ENCODE measurements at places on chromosomes 7 and 10. TPM values are rescaled to one million over a fixed set of nuclear protein-coding genes. Genes with fewer than 3 reads are reported as not detected.

DNA sequence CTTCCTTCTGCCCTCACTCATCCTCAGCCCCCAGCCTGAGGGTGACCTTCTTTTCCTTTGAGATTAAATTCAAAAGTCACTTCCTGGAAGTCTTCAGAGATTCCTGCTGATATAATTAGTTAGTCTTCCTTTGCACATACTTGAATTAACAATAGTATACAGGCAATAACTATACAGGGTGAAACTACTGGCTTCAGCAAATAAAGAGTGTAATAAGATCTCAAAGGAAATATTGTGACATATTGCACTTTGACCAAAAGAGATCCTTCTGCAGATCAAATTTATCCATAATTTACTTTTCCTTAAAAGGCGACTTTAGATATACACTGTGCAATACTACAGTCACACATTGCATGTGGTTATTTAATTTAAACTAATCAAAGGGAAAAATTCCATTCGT, 123.8 kb downstream of the SEMA3A start:
- no peak for DNase-seq

The RBM20 gene
- total RNA-seq: 0.06 TPM

The SKIDA1 gene
- 0.26 TPM for total RNA-seq

DNA sequence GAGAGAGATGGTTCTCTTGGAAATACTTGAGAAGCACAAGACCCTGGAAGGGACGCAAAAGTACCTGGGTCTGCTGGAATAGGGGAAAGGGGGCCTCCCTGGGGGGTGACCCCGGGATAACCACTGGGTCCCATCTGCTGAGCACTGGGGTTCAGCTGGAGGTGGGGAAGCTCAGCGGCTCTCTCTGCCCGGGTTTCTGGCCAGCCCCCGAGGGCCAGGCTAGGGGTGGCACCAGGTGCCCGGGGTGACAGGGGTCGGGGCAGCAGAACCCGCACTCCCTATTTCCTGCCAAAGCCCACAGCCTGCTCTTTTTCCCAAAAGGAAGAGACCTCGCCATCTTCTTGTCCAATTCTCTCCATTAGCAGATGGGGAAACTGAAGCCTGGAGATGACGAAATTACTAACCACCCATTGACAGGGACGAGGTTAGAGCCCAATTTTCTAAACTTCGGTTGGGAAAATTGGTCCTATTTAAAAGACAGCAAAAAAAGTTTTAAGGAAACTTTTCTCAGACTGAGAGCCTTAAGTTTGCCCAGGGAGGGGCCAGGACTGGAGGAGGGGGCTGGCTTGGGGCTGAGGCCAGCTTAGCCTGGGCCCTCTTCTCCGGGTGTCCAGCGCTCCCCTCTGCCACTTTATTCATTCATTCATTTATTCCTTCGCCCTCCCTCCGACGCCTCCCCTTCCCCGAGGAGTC, 17.8 kb upstream of the GATA3 start:
- DNase-seq: no peak

GRCh38 chr10:14191407-14191806, 139.3 kb downstream of the FRMD4A start:
- DNase-seq: no peak

GRCh38 chr7:23710000-23710399, at the start of gene STK31:
Gene STK31 (plus strand): TSS chr7:23710219. CDS start chr7:23710286, 67 bp downstream.
- no peak for DNase-seq

- no peak for DNase-seq
These were observed 427.0 kb downstream of the KCNMA1 start for GRCh38 chr10:77210645-77211044.

- no peak for DNase-seq
These were observed 190.2 kb upstream of the HABP2 start for GRCh38 chr10:113362645-113363091.

- peak; percentile 95 for DNase-seq
These were observed 40.0 kb downstream of the HK1 start for GRCh38 chr10:69318106-69318866.

Measured in activated CD8-positive, alpha-beta memory T cell treated with anti-CD3 and anti-CD28 coated beads, Interleukin-2, amount 10 ng/mL, durations not matched to agents 7 days and 5 days (primary cell).